Esophagus muscularis mucosa (tissue), 4 donors: ENCODE measurements at places on chromosomes 1 and 21.

GRCh38 chr1:13512472-13512871 lies 1.3 kb downstream of the LRRC38 start:
- H3K4me3 ChIP-seq: no peak overlapping the region
- peaks cover 18% of the 10 kb centered on the region for H3K27me3 ChIP-seq
- DNase-seq: no peak
- no peaks in the 10 kb centered on the region for H3K4me1 ChIP-seq
- no peaks in the 10 kb centered on the region for H3K36me3 ChIP-seq

GRCh38 chr1:37878071-37878470 lies 18.7 kb upstream of the MTF1 start:
- no peak for DNase-seq
- no peaks in the 10 kb centered on the region for H3K4me1 ChIP-seq
- H3K27ac ChIP-seq: no peak overlapping the region
- H3K36me3 ChIP-seq: peaks cover 100% of the 10 kb centered on the region
- no peak overlapping the region for H3K4me3 ChIP-seq

- H3K4me1 ChIP-seq: peaks cover 12% of the 10 kb centered on the region
- no peak overlapping the region for H3K4me3 ChIP-seq
- no peaks in the 10 kb centered on the region for H3K36me3 ChIP-seq
- H3K27me3 ChIP-seq: no peaks in the 10 kb centered on the region
Measured at GRCh38 chr1:15225461-15225860, 21.6 kb upstream of the FHAD1 start.

GRCh38 chr1:154716011-154716410 lies 108.0 kb upstream of the ADAR start:
- no peak overlapping the region for H3K4me3 ChIP-seq
- H3K27me3 ChIP-seq: no peaks in the 10 kb centered on the region
- no peaks in the 10 kb centered on the region for H3K36me3 ChIP-seq
- DNase-seq: no peak

GRCh38 chr1:54906586-54906985 lies 19.6 kb upstream of the DHCR24 start:
- no peaks in the 10 kb centered on the region for H3K4me1 ChIP-seq
- DNase-seq: no peak
- H3K27me3 ChIP-seq: no peaks in the 10 kb centered on the region
- H3K27ac ChIP-seq: no peak overlapping the region
- no peak overlapping the region for H3K4me3 ChIP-seq

DNA sequence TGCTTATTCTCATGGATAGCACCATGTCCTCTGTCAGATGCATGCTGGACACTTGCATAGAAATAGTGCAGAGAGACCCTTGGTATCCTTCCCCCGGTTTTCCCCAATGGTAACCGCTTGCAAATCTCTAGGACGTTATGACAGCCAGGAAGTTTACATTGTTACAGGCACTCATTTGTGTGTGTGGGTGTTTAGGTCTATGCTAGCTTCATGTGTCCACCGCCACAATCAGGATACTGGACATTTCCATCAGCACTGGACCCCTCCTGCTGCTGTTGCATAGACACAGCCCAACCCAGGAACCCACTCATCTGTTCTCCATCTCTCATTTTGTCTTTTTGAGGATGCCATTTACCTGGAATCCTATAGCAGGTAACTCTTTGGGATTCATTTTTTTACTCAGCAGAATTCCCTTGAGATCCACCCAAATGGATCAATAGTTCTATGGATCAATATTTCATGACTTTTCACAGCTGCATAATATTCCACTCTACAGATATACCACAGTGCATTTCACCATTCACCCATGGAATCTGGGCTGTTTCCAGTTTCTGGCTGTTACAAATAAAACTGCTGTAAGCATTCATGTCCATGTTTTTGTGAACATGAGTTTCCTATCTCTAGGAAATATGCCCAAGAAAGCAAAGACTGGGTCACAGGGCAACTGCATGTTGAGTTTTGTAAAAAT lies 6.6 kb upstream of the WNT9A start:
- peaks cover 14% of the 10 kb centered on the region for H3K27me3 ChIP-seq
- H3K4me3 ChIP-seq: no peak overlapping the region
- H3K36me3 ChIP-seq: no peaks in the 10 kb centered on the region
- H3K4me1 ChIP-seq: no peaks in the 10 kb centered on the region
- no peak overlapping the region for H3K27ac ChIP-seq

GRCh38 chr1:102282955-102283354 lies 286.2 kb upstream of the OLFM3 start:
- no peaks in the 10 kb centered on the region for H3K36me3 ChIP-seq
- H3K27ac ChIP-seq: no peak overlapping the region
- DNase-seq: no peak
- H3K4me3 ChIP-seq: no peak overlapping the region
- H3K4me1 ChIP-seq: no peaks in the 10 kb centered on the region
- no peaks in the 10 kb centered on the region for H3K27me3 ChIP-seq

- H3K36me3 ChIP-seq: no peaks in the 10 kb centered on the region
- DNase-seq: no peak
- H3K27ac ChIP-seq: peak overlapping the region; percentile 60
Measured at GRCh38 chr21:16587681-16588375, 858.0 kb downstream of the USP25 start.

DNA sequence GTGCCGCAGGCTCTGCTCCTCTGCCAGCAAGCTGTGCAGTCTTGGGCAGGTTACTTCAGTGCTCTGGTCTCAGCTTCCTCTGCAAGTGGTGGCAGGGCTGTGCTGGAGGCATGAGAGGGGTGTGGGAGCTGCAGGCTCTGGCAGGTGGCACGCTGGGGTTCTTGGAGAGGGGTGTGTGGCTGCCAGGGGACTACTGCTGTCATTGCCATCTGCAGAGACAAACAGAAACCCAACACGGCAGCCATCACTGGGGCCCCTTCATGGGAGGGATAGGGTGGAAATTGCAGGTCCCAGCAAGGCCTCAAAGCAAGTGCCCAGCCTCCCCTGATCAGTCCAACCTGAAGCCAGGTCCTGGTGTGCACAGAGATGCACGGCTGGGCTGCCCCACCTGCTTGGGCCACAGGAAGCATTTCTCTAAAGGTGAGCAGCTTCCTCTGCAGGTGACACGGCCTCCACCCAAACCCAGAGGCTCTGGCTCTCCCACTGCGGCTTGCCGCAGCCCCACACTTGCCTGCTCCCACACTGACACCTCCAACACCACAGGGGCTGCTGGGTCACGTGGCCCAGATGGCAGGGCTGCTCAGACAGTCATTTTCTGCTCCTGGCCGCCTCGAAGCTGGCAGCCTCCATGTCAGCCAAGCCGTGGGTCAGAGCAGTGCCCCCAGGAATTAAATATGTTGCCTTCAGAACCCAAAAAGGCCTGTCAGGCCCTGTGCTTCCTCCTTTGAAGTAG lies 4.1 kb upstream of the COL6A2 start:
- peak; percentile 89 for DNase-seq
- peaks cover 67% of the 10 kb centered on the region for H3K4me1 ChIP-seq
- no peak overlapping the region for H3K4me3 ChIP-seq
- H3K27ac ChIP-seq: peak overlapping the region; percentile 99
- H3K27me3 ChIP-seq: no peaks in the 10 kb centered on the region

DNA sequence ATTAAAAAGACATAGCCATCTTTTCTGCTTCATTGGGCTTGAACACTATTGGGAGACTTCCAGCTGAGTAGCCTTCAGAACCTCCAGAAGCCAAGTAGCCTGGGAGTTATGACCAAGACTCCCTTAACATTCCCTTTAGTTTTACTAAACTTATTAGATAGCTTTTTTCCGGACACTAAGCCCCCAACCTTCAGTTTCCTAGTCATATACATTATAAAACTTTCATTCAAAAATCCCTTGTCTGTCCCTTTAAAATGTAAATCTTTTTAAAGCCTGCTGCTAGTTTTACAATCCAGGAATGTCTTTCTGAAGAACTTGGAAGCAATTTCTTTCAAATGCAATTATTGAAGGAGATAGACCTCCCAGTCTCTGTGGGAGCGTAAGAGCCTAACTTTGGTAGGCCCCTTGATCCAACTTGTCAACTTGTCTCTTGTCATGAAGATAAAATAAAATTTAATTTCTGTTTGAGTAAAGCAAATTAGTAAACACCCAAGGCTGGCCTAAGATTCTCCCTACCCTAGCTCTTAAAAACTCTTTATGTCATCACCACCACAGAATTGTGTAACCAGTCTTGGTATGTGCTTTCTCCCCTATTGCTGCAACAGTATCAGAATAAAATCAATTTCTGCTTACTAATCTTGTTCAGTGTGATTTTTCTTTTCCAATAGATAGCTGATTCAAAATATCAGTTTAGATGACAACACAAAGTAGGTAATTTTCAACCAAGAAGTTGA lies 796.2 kb downstream of the PLA2G4A start:
- H3K4me3 ChIP-seq: no peak overlapping the region
- no peaks in the 10 kb centered on the region for H3K36me3 ChIP-seq
- no peak for DNase-seq
- H3K27me3 ChIP-seq: no peaks in the 10 kb centered on the region

DNA sequence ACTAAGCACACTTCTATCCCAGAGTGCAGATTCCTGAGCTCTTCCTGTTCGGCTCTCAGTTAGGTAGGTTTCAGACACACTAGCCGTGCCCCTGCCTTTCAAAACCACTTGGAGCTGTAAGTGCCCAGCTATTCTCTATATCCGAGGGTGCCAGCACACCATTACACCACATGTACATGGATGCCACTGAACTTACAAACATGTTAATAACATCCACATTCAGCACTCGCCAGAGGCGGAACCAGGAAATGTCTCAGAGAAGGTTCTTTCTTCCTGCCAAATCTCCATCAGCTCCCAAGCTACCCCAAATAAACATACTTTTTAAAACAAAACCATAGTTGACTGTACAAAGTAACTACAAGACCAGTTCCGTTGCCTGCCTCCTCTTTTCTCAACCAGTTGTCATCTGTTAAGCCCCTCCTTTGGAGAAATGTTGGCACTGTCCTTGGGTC lies 78.4 kb upstream of the CTTNBP2NL start:
- no peak for DNase-seq
- H3K36me3 ChIP-seq: no peaks in the 10 kb centered on the region
- no peak overlapping the region for H3K4me3 ChIP-seq
- no peaks in the 10 kb centered on the region for H3K27me3 ChIP-seq
- peak overlapping the region; percentile 72 for H3K27ac ChIP-seq

GRCh38 chr1:167775178-167775577 lies 53.4 kb downstream of the MPZL1 start:
- H3K36me3 ChIP-seq: peaks cover 23% of the 10 kb centered on the region
- H3K4me3 ChIP-seq: no peak overlapping the region
- DNase-seq: peak; percentile 5
- no peaks in the 10 kb centered on the region for H3K4me1 ChIP-seq
- no peak overlapping the region for H3K27ac ChIP-seq

DNA sequence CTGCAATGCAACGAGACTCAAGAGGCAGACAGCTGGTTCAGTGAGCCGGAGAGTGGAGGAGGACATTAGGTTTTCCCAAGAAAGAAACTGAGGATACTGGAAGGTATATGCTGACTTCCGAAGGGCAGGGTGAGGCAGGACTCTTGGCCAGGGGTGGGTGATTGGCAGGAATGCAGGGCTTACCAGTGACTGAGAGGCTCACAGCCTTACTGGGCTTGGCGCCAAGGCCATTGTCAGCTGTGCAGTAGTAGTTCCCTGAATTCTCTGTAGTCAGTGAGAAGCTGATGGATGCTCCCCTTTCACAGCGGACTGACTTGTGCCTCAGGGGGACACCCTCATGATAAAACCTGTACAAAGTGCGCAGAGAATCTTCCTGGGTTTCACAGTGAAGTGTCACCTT lies 9.6 kb downstream of the FCRL5 start:
- no peak overlapping the region for H3K27ac ChIP-seq
- no peak for DNase-seq
- H3K4me3 ChIP-seq: no peak overlapping the region
- H3K36me3 ChIP-seq: no peaks in the 10 kb centered on the region
- H3K4me1 ChIP-seq: no peaks in the 10 kb centered on the region

DNA sequence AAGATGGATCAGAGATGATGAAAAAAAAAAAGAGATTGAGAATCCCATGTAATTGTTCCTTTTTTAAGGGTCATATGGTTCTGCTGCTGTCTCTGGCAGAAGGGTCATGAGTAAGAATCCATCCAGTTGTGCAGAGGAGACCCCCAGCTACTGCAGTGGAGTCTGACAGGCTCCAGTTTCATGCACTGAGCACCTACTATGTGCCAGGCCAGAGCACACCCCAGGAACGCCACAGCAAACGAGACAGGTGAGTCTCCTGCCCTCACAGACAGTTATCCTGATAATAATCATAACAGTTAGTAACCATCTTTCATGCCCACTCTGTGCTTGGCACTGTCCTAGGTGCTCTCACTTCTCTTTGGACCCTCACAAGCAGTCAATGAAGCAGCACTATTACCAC lies 420.0 kb downstream of the MATN1 start:
- no peak overlapping the region for H3K27ac ChIP-seq
- DNase-seq: peak; percentile 39

GRCh38 chr1:203148127-203148526 lies 20.6 kb downstream of the ADORA1 start:
- no peaks in the 10 kb centered on the region for H3K4me1 ChIP-seq
- no peaks in the 10 kb centered on the region for H3K36me3 ChIP-seq
- H3K4me3 ChIP-seq: no peak overlapping the region
- H3K27ac ChIP-seq: no peak overlapping the region
